ENCODE measurements at places on chromosomes 4 and X.
A peak's percentile ranks its signal among the peaks of the same experiment; 100 is the strongest.

GRCh38 chr4:102534845-102535244, 33.7 kb downstream of the NFKB1 start:
- DNase-seq = no peak

GRCh38 chr4:56055027-56055977, 106.6 kb downstream of the CEP135 start:
- DNase-seq = no peak

GRCh38 chr4:42398171-42398870, 1.0 kb downstream of the SHISA3 start:
- no peak for DNase-seq

DNA sequence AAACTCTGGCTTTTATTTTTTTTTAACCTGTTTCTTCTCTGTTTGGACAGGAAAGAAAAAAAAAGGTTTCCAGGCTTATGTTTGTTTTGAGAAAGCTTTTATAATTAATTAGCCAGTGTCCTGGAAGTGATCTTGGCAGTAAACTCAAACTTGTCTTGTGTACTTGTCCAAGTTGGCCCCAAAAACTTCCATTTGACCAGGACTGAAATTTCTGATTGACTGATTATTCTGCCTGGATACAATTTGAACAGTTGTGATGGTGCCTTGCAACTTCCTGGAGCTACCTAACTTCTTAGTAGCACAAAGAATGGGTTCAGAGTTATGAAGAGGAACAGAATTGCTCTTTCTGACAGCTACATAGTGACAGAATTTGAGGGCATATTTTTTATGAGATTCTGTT, 62.0 kb downstream of the SLC4A4 start:
- DNase-seq = no peak

- no peak for DNase-seq
These were observed 125.2 kb downstream of the STIM2 start for GRCh38 chr4:26985873-26986272.

GRCh38 chr4:56686537-56687231, 5.6 kb upstream of the HOPX start:
- DNase-seq = no peak

DNA sequence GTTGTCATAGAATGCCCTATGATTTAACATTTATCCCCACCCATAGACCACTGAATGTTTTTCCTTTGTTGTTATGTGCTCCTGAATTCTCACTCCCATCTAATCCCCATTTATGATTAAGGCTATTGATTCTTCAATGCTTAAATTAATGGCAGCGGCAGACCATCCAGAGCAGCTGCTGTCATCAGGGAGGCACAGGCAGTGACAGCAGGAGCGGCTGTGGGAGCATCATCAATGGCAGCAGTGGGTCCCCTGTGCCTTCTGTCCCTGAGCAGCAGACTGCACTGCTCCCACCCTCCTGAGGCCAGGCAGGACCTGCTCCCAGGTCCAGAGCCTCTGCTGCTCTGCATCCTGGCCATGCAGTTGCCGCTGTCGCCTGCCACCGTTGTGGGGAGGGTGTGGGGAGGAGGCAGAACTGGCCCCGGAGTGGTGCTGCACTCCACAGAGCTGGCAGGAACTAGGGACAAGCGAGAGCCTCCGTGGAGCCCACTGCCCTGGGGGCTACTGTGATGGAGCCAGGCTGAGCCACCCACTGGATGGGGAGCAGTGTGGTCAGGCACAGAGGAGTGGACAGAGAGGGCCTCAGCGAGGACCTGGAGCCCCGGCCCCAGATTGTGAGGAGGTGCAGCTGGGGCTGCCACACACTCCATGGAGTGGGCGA, 29.0 kb downstream of the NAA11 start:
- DNase-seq = no peak

DNA sequence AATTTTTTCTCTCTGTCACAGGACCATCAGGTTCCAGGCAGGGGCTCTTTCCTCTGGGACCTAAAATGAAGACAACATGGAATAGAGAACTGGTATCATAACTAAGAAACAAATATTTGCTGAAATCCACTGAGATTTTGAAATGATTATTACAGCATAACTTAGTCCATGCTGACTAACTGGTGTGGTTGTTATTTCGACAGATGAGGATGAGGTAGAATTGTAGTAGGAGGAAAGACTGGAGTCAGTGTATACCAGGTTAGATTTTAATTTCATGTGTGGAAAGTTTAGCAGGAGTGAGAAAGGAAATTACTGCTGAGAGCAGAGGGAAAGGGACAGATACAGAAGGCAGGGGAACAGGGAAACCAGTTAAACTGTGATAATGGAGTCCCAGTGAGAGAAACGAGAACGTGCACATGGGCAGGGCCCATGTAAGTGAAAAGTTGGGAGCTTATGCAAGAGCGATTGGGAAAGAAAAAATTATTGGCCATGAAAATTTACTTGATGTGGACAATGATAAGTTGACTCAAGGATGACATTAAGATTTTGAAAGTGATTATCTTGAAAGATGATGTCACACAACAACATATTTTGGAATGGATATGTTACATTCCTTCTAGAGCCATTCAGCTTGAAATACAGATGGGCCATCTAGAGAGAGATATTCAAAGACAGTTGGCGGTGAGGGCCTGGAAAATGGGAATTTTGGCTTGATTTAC, 98.7 kb upstream of the DDIT4L start:
- no peak for DNase-seq

- DNase-seq = no peak
These were observed 8.7 kb upstream of the TIMP1 start for GRCh38 chrX:47573341-47574075.

- no peak for DNase-seq
These were observed 81.0 kb downstream of the PPA2 start for GRCh38 chr4:105392858-105393257.

DNA sequence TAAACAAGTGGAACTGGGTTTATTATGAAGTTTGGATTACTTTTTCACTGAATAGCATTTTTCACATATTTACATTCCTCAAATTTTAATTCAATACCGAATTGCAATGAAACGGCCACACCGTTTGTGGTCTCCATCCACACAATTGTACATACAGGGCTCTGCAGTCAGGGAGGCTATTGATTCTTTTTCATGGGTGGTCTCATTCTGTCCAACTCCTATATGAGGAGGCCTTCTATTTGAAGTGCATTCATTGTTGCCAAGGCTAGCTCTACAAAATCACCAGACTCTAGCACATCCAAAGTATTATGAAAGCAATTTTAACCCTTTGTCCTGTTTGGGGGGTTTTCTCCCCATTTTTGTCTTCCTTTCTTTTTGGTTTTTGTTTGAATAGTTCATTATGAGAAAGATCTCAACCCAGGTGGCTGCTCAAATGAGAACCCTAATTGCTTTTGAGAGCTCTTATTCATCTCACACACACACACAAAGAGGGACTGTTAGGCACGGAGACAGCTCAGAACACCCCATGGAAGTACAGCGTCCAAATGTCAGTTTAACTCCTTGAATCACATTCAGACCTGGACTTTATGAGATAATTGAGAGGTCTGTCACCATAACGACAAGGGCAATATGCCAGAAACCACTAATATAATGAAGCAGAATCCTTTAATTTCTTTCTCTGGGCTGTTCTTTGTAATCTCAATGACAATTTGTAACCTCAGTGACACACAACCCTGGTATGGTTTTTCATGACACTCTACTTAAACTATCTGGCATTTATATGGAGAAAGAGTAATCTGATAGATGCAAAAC, 79.4 kb downstream of the NLGN4X start:
- no peak for DNase-seq

DNA sequence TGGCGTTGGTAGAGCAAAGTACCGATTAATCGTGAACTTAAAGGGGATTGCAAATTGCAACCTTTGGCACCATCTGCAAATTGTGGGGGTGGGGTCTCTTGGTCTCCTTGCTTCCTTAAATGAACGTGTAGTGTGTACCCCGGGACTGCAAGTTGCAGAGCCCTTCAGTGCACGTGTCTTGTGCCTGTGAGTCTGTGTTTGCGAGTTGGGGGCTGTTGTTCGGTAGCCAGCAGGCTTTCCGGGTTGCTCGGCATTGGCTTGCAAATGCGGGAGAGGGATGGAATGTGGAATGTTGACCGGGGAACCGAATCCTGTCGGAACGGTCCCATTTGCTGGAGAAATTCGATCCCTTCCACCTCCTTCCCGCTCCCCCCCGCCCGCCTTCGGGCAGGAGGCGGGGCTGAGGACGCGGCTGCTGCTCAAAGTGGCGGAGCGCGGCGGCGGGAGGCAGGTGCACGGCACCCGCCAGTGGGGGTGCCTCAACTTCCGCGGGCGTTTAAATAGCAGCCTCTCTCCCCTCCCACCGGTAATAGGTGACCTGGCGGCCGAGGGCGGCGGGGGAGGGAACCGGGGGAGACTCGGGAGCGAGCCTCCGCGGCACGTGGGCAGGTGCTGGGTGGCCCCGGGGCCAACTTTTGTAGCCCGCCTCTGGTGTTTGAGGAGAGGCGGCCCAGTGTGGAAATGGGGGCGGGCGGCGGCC, 1.5 kb downstream of the JADE1 start:
- DNase-seq = peak; percentile 73

DNA sequence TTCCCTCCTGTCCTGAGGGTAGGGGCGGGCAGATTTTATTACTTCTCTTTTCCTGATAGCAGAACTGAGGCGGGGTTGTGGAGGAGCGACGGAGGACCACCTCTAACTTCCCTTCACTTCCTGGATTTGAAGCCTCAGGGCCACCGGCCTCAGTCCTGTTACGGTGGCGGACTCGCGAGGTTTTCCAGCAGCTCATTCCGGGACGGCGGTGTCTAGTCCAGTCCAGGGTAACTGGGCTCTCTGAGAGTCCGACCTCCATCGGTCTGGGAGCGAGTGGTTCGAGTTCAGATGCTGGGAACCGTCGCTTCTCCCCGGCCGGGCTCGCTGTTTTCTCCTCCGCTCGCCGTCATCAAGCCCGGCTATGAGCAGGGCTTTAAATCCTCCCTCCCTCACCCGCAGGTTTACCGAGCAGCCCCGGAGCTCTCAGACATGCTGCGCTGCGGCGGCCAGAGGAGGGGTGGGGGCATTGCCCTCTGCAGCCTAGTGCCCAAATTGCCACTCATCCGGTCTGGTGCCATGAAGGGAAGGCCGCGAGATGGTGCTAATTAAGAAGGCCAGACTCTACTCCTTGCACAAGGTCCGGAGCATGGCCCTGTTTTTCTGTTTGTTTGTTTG, 23.3 kb downstream of the HAND2 start:
- no peak for DNase-seq

GRCh38 chrX:41589634-41590270, 99.0 kb upstream of the GPR34 start:
- no peak for DNase-seq

GRCh38 chr4:126678618-126679017, 954.1 kb upstream of the INTU start:
- DNase-seq = no peak

DNA sequence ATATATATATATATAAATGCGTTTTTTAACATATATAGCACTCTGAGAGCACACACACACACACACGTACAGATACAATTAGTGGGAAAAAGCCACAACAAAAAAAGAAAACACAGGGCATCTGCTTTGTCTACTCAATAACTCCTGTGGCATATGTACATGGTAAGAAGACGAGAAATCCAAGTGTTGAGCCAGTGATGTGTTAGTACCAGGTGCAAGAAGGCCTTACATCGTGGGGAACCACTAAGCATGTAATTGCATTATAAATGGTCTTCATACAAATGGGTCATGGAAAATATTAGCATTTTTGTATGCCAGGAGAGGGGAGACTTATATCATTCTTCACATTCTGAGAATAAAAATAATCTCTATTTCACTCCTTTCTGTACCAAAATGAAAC, 62.7 kb upstream of the FAM47B start:
- no peak for DNase-seq

DNA sequence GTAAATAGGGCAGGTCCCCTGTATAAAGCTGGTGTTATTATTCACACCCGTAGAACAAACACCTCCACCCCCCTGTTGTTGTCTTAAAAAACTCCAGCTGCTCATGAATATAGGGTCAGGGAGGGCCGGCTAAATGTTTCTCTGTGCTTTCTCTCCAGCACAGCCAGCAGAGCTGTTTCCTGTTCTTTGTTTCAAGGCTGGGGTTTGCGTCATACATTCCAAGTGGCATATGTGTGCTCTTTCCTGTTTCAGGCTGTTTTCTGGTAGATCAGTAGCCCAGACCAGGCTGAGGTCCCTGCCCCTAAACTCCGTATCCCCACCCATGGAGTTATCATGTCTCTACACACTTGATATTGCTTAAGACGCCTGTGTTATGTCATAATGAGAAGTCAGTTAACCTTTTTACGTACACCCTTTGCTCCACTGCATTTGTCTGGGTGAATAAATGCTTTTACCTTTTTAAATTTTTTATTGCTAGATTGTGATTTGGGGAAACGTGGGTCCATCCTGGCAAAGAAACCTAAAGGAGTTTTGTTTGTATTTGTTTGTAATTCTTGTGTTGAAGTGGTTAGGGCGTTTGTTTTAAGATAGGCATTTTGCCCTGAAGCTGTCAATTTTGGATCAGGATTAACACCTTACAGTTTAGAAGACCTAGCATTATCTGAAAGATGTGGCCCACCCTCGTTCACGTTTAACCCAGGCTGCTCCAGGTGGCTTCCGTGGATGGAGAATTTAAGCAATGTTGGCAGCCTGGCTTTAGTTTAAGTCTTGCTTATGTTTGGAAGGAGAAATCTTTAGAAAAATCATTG, 3.3 kb downstream of the KLF3 start:
- no peak for DNase-seq

DNA sequence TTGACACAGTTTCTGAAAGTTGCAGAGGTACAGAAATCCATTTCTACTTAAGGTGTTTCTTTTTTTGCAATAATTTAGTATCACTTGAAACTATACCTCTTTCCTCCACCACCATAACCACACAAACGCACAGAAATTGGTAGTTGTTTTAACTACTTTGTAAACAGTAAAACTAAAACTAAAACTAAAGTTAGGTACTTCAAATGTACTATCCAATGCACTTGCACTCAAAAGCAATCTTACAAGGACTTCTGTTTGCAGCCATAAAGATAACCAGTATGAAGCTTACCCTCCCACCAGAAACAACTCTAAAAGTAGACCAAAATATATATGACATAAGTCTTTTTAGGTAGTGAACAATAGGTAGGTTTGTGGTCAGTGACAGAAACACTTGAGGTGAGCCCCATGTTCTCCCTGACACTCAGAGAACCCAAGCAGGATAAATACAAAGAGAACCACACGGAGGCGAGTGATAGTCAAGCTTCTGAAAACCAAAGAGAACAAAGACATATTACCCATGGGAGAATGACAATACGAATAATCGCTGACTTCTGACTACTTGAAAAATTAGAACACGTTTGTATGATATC, 72.2 kb upstream of the VBP1 start:
- no peak for DNase-seq

DNA sequence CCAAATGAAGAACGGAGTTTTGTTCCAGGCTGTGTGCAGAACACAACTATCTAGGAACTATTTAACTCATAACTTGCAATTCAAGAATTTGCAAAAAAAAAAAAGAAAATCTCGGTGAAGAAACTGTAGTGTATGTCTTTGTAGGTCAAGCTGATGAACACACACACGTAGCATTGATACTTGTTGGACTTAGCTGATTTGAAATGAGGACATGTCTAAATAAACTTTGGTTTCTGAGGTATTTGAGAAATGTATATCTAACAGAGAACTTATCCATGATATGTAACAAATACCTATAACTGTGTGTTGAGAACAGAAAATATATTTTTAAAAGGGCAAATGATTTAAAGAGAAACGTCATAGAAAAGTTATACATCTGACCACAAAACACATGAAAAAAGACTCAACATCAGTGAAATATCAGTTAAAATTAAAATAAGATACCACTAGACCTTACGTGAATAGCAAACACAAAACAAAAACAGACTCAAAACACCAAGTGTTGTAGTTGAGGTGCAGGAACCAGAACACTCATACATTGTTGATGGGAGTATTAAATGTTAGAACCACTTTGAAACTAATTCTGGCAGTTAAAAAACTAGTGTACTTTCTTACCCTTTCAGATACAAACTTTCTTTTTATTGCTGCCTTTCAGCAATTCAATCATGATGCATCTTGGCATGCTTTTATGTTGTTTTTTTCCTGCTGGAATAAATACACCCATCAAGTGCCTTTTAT, 1535.8 kb upstream of the PCDH10 start:
- DNase-seq = no peak
